ENCODE measurements at places on chromosomes 12 and 14.

DNA sequence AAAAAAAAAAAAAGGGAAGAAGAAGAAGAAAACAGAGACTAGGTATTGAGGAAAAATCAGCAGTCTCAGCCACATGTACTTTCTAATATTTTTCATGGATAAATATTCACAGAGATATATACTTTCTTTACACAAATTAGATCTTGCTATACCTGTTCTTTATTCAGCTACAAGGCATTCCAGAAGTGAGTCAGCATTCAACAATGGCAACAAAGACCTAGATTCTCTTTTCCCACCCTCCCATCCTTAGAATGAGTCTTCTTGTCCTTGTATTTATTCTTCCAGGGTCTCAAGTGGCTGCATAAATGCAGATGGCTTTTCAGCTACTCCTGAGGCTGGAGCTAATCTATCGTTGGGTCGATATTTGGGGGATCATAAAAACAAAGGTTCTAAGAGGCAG, 93.0 kb downstream of the NT5DC3 start:
- DNase-seq = no peak

- DNase-seq = no peak
Measured at GRCh38 chr12:41536813-41537490, 348.8 kb downstream of the PDZRN4 start.

DNA sequence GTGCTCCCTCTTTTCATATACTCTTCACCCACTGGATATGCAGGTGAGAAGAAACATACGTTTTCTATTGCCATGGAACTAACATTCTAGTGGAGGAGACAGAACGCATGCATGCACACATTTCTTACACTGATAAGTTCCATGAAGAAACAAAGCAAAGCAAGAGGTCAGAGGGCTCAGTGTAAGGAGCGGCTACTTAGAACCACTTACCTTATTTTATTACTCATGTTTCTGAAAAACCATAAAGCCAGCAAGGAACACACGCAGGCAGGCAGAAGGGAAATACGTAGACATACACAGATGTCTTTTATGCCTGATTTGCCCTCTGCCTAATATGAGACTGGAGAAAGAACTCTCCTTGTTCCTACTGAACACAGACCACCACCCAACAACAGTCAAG, 362.9 kb downstream of the TMEM132D start:
- DNase-seq = no peak

DNA sequence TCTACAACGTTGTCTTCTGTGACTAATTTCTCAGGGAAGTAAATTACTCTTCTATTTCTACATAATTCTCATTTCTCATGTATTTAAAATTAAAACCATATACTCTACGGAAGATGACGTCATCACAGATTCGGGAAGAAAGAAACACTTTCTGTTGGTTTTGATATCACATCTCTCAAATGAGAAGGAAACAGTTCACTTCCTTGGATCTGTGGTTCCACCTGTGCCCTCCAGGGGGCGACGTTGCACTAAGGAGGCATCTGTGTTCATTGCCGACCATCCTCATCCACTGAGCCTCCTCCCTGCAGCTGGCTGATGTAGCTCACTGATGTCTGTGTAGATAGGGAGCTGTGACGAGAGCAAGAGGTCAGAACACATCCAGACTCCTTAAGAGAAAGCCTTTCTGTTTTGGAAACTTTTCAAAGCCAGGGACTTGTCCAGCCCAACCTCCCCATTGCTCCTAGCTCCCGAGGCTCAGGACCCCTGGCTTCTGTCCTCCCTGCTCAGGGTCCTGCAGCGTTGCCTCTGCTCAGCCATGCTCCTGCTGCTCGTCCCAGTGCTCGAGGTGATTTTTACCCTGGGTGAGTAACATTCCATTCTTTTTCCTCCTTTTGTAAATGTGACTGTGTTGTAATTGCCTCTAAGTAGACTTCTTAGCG, 172.7 kb upstream of the OR4E1 start:
- DNase-seq = peak; percentile 48

DNA sequence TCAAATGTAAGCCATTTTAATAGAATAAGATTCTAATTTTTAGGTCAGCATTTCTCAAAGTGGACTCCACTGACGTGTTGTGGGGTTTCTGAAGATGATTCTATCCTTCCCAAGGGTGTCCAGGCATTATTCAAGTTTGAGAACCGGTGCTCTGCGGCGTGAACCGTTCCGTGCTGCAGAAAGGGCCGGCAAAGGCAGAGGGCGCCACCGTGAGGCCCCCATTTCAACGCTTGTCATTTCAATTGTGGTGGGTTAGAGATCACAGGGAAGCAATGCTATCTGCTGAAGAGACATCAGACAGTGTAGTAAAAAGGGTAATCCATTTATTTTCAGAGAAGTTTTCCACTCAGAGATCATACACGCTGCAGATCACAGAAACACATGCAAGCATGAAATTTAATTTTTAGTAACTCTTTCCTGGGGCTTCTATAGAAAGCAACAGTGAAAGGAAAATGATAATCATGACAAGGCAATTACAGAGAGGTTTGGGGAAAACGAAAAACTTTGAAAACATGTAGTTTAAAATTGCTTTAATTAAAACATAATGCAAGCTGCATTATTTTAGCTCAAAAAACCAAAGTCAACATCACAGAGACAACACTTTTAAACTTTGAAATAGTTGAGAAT, 201.7 kb downstream of the EXOC5 start:
- no peak for DNase-seq

DNA sequence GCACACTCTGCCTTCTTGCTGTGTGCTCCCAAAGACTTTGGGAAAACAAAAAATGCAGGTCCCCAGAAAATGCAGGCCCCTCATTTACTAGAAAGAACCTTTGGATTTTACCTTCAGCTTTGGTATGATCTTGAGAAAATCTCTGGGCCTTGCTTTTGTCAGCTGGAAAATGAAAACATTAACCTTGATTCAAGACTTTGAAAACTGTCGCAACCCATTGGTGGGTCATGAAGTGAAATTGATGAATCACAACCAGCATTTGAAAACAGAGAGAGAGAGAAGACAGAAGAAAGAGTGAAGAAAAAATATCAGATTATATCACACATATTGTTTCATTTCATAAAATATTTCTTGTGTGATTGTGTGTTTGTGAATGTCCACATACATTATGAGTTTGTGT, 322.5 kb downstream of the ZFP36L1 start:
- DNase-seq = no peak

- no peak for DNase-seq
Measured at GRCh38 chr14:75046899-75047298, 4.4 kb downstream of the MLH3 start.

GRCh38 chr12:67362526-67362925, 93.4 kb downstream of the CAND1 start:
- no peak for DNase-seq

- no peak for DNase-seq
Measured at GRCh38 chr12:12528361-12529270, 34.0 kb downstream of the DUSP16 start.

All from hematopoietic multipotent progenitor cell treated with erythropoietin and hydrocortisone succinate and interleukin-3 and kit ligand, for 15 days (in vitro differentiated cells).